ENCODE measurements at places on chromosomes 4 and X. TPM values are rescaled to one million over a fixed set of nuclear protein-coding genes. Genes with fewer than 3 reads are reported as not detected.

The MTM1 gene
- 8.6 TPM for total RNA-seq

GRCh38 chrX:112757946-112758345 is 78.2 kb upstream of the LHFPL1 start:
- no peak for DNase-seq

DNA sequence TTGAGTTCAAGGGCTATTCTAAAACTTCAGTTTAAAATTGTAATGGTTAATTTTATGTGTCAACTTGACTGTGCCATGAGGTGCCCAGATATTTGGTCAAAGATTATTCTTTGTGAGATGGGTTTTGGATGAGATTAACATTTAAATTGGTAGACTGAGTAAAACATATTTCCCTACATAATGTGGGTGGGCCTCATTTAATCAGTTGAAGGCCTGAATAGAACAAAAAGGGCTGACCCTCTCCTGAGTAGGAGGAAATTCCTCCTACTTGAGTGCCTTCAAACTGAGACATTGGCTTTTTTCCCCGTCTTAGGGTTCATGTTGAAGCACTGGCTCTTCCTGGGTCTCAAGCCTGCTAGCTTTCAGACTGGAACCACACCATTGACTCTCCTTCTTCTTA is 89.6 kb upstream of the FAM9A start:
- DNase-seq = no peak

The SATL1 gene
- total RNA-seq = 0.06 TPM

DNA sequence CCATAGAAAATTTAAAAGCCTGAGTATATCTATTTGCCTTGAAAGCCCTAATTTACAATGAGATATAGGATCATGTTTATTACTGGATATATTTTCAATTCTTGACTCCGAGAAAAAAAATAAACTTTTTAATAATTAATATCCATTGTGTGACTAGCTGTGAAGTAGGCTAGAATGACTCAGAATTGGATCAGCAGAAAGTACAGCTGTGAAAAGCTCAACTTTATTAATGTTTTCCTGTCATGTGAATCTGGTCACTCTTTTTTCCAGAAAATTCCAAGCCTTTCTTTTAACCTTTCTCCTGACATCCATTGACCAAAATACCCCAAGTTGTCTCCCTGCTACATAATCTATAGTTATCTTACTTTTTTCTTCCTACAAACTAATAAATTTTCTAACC is 171.8 kb upstream of the PACRGL start:
- no peak for DNase-seq

The CYBB gene
- not detected for total RNA-seq

GRCh38 chr4:178280362-178280761 is 838.1 kb upstream of the AGA start:
- no peak for DNase-seq

- DNase-seq = no peak
These were observed 66.5 kb upstream of the ZFP42 start for GRCh38 chr4:187929024-187929423.

DNA sequence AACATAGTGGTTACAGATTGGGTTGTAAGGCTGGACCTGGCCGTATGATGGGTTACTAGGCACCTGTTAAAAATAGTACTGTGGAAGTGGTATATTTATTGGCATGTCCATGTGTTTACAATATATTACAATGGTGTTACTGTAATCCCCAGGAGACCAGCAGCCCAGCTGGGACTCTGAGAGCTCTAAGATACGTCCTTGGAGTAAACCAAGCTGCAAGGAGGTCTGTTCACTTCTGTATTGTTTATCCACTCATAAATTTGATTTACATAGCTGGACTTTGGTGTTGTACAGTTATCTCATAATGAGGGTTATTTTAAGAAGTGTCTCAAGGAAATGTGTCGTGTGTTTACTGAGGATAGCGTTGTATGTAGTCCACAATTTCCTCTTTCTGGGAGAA is 93.8 kb downstream of the TBL1X start:
- no peak for DNase-seq

The MED28 gene
- total RNA-seq = 6.0 TPM
